ENCODE measurements at places on chromosomes 7 and 10.

- no peak overlapping the region for H3K27ac ChIP-seq
- DNase-seq = no peak
- H3K36me3 ChIP-seq = no peaks in the 10 kb centered on the region
- no peaks in the 10 kb centered on the region for H3K4me1 ChIP-seq
These were observed 154.6 kb upstream of the NPVF start for GRCh38 chr7:25382869-25383268.

- DNase-seq = no peak
- no peaks in the 10 kb centered on the region for H3K4me1 ChIP-seq
- no peaks in the 10 kb centered on the region for H3K27me3 ChIP-seq
- no peak overlapping the region for H3K4me3 ChIP-seq
- H3K27ac ChIP-seq = no peak overlapping the region
These were observed 13.3 kb upstream of the FGFR2 start for GRCh38 chr10:121611393-121612159.

GRCh38 chr7:3861386-3861785, 560.3 kb downstream of the SDK1 start:
- no peaks in the 10 kb centered on the region for H3K27me3 ChIP-seq
- no peak for DNase-seq
- no peak overlapping the region for H3K4me3 ChIP-seq
- no peaks in the 10 kb centered on the region for H3K4me1 ChIP-seq
- H3K36me3 ChIP-seq = no peaks in the 10 kb centered on the region

DNA sequence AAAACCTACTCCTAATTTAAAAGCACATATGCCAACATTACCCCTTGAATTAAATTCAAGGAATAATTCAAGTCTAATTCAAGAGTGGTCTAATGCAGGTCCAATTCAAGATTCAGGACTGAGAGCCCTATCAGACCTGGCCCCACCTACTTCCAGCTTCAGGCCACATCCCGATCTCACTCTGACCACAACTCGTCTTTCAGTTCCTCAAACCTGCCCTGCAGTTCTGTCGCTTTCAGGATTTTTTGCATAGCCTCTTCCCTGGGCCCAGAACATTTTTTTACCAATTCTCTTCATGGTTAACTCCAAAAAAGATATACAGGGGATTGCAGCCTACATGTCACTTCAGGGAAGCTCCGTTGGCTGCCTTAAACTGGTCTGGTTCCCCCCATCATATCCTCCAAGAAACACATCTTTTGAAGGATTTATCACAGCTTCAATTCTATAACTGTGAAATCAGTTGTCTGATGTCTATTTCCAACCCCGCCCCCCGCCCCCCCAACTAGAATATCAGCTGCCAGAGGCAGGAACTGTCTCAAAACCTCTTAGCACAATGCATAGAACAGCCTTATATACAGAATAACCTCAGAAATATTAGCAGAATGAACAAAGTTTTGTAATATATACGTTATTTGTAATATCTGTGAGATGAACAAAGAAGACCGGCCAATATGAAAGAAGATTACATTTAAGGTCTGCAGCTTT, 20.8 kb downstream of the CCDC6 start:
- H3K27me3 ChIP-seq = no peaks in the 10 kb centered on the region
- no peak for DNase-seq
- no peak overlapping the region for H3K27ac ChIP-seq
- no peak overlapping the region for H3K4me3 ChIP-seq
- H3K4me1 ChIP-seq = peaks cover 43% of the 10 kb centered on the region
- peaks cover 8% of the 10 kb centered on the region for H3K36me3 ChIP-seq

GRCh38 chr7:1579481-1580421, 9.9 kb upstream of the PSMG3 start:
- H3K4me1 ChIP-seq = no peaks in the 10 kb centered on the region
- no peaks in the 10 kb centered on the region for H3K27me3 ChIP-seq
- DNase-seq = no peak
- H3K4me3 ChIP-seq = no peak overlapping the region

- H3K36me3 ChIP-seq = no peaks in the 10 kb centered on the region
- no peaks in the 10 kb centered on the region for H3K4me1 ChIP-seq
- no peaks in the 10 kb centered on the region for H3K27me3 ChIP-seq
- no peak overlapping the region for H3K27ac ChIP-seq
- no peak overlapping the region for H3K4me3 ChIP-seq
- no peak for DNase-seq
These were observed 488.5 kb downstream of the DNAJB6 start for GRCh38 chr7:157825325-157825724.

- H3K27ac ChIP-seq = peak overlapping the region; percentile 71
- no peaks in the 10 kb centered on the region for H3K36me3 ChIP-seq
- no peaks in the 10 kb centered on the region for H3K27me3 ChIP-seq
- no peaks in the 10 kb centered on the region for H3K4me1 ChIP-seq
- no peak overlapping the region for H3K4me3 ChIP-seq
- no peak for DNase-seq
These were observed 71.4 kb downstream of the AHR start for GRCh38 chr7:17369691-17370426.

DNA sequence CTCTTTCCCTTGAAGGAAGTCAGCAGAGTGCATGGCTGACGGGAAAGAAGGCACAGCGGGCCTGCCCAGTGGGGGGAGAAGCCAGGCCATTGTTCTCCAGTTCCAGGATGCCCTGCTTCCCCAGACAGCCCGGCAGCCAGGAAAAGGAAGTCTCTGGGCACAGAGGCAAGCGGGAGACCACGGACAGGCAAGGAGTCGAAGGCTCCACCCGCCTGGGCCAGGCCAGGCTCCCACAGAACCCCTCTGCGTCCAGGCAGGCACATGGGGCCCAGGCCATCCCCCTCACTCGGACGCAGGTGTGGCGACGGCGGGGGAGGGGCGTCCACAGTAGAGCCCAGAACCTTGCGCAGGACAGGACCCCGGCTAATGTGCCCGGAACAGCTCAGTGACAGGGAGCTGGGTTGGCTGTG, 8.7 kb downstream of the GPR146 start:
- no peaks in the 10 kb centered on the region for H3K27me3 ChIP-seq
- H3K4me3 ChIP-seq = no peak overlapping the region
- H3K27ac ChIP-seq = peak overlapping the region; percentile 76
- H3K4me1 ChIP-seq = peaks cover 2% of the 10 kb centered on the region
- DNase-seq = no peak

GRCh38 chr7:99876491-99876890, 342 bp downstream of the OR2AE1 start:
- DNase-seq = no peak
- no peak overlapping the region for H3K4me3 ChIP-seq
- no peak overlapping the region for H3K27ac ChIP-seq

- DNase-seq = no peak
- H3K4me3 ChIP-seq = no peak overlapping the region
- H3K27me3 ChIP-seq = no peaks in the 10 kb centered on the region
- no peak overlapping the region for H3K27ac ChIP-seq
These were observed 154.0 kb downstream of the CCDC3 start for GRCh38 chr10:12847361-12847975.

GRCh38 chr10:77686650-77687417, 49.2 kb upstream of the KCNMA1 start:
- no peaks in the 10 kb centered on the region for H3K27me3 ChIP-seq
- H3K27ac ChIP-seq = no peak overlapping the region
- DNase-seq = no peak
- H3K4me1 ChIP-seq = no peaks in the 10 kb centered on the region

DNA sequence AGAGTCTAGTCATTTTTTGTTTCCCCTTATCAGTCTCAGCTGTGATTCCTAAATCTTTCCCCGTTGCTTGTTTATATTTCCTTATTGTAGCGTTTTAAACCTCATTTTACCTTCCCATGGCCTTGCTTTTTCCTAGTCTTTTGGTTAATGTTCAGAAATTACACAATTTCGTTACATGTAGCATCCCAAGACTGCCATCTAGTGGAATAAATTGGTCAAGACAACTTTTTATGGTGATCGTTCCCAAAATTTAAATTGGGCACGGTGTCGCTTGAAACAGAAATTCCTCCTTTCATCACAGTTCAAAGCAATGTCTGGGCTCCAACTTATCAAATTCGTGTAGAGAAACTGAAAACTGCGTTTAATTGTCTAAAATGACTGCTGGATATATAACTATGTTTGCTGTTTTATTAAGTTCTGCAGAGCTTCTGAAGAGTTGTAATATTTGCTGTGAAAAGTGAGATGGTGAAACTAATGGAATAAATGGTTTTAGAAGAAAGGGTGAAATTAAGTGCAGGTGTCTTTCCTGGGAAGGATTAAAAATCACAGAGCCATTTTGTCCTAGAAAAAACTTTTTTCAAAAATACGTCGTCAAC, 370.2 kb downstream of the PHF14 start:
- H3K4me1 ChIP-seq = no peaks in the 10 kb centered on the region
- H3K27ac ChIP-seq = no peak overlapping the region
- no peaks in the 10 kb centered on the region for H3K27me3 ChIP-seq
- no peak overlapping the region for H3K4me3 ChIP-seq

- DNase-seq = no peak
- no peaks in the 10 kb centered on the region for H3K27me3 ChIP-seq
- H3K4me1 ChIP-seq = no peaks in the 10 kb centered on the region
These were observed 127.6 kb upstream of the SLC26A5 start for GRCh38 chr7:103573479-103574058.

DNA sequence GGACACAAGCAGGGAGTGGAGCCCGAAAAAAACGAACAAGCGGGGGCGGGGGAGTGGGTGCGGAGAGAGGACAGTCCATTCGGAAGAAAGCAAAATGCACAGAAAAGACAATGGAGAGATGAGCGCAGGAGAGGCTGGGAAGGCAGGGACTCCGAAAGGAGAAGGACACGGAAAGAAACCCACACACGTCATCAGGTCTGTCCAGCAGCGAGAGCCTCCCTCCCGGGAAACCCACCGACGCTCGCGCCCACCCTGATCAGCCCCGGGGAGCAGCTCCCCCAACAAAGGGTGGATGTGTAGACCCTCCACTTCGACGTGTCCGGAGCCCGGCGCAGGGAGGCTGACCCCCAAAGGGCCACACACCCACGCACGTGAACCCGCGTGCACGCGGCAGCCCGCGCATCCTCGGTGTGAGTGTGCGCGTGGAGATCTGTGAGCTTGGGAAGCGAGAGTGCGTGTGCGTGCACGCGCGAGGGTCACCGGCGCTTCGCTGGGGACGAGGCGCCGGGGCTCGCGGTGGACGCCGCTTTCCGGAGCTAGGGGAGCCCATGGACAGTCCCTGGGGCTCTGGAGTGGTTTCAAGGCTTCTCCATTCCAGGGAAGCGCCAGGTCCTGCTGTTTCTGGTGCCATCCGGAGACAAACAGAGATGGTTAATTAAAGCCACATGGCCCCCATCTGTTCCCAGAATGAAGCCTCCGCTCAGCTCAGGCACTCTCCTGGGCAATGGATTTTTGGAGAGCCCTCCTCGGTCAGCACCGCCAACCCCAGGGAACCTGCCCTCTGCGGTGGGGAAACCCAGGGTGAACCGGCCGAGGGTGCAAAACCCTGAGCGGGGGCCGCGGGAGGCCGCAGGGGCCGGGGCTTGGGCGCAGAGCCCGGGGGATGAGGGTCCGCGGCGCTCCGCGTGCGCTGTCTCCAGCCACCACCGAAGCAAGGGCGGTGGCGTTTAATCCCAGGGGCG, 916 bp downstream of the LAMB1 start:
- H3K36me3 ChIP-seq = peaks cover 10% of the 10 kb centered on the region
- peaks cover 17% of the 10 kb centered on the region for H3K4me1 ChIP-seq
- peak overlapping the region; percentile 89 for H3K4me3 ChIP-seq
- H3K27me3 ChIP-seq = no peaks in the 10 kb centered on the region
- DNase-seq = peak; percentile 68

DNA sequence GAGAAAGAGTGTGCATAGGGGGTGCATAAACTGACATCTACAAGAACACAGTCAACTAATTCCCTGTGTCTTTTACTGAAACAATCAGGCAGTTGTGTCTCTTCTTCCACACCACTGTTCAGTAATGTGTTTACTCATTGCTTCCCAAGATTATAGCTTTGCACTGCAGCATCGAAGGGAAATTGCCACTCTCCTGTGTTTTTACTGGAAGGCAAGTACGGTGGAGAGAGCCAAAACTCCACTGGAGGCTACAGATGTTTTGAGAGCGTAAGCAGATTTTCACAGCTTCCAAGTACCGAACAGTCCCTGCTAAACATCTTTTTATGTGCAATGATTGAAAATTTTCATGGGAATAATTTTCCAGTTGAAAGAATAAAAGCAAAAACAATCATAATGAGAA, 510.5 kb upstream of the AKR1E2 start:
- H3K27me3 ChIP-seq = no peaks in the 10 kb centered on the region
- H3K4me3 ChIP-seq = peak overlapping the region; percentile 13
- H3K36me3 ChIP-seq = no peaks in the 10 kb centered on the region
- no peaks in the 10 kb centered on the region for H3K4me1 ChIP-seq
- H3K27ac ChIP-seq = no peak overlapping the region

DNA sequence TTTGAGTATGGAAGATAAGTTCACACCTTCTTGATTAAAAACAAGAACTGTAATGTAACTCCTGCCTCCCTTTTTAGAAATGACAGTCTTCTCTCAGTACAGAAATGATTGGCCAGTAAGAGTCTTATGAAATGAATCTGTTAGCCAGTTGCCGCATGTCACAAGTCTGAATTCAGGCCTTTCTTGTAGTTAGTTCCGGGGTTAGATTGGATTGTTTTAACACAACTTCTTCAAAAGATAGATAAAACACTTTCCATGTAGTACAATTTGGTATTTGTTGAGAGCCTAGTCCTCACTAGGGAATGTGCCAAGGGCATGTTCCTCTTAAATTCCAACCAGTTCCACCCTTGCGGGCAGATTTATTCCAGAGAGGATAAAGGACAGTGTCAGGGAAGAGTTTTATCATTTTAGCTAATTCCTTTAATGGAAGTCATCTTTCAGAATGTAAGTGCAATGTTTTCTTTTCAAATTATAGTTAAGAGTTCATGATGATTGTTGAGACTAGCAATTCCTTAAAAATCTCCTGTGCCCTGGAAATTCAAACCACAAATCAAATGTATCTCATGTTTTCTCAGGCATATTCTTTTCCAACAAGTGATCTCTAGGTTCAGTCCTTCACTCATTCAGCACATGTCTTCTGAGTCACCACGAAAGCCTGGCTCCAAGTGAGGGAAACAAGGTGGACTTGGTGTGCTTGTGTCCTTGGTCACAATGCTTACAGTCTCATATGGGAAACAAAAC, 4.1 kb downstream of the FHIP2A start:
- no peak for DNase-seq
- H3K36me3 ChIP-seq = no peaks in the 10 kb centered on the region
- H3K27ac ChIP-seq = peak overlapping the region; percentile 8
- no peaks in the 10 kb centered on the region for H3K27me3 ChIP-seq
- no peak overlapping the region for H3K4me3 ChIP-seq

GRCh38 chr10:100033766-100034418, 24.1 kb upstream of the DNMBP start:
- no peak overlapping the region for H3K4me3 ChIP-seq
- H3K27ac ChIP-seq = no peak overlapping the region
- no peaks in the 10 kb centered on the region for H3K4me1 ChIP-seq
- H3K36me3 ChIP-seq = no peaks in the 10 kb centered on the region
- H3K27me3 ChIP-seq = no peaks in the 10 kb centered on the region
- DNase-seq = no peak

Measured in ascending aorta (tissue), 2 donors.